ENCODE measurements at places on chromosomes 16 and 17.

- DNase-seq = no peak
Observed at GRCh38 chr16:11428623-11428953, 83.3 kb downstream of the RMI2 start.

DNA sequence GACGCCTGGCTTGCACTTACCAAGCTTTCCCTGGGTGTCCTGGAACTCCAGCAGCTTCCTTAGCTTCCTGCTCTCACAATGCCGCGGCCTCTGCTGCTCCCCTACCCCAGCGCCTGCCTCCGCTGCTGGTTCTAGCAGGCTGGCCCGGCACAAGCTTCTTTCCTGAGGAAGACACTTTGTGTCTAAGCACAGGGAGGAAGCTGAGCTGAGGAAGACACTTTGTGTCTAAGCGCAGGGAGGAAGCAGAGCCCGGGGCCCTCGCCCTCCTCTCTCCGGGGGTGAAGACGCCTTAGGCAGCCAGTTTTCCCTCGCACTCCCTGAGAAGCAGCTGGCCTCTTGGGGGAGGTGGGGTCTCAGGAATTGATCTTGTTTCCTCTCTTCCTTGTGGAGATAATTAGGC lies 64.9 kb downstream of the PLD6 start:
- no peak for DNase-seq

DNA sequence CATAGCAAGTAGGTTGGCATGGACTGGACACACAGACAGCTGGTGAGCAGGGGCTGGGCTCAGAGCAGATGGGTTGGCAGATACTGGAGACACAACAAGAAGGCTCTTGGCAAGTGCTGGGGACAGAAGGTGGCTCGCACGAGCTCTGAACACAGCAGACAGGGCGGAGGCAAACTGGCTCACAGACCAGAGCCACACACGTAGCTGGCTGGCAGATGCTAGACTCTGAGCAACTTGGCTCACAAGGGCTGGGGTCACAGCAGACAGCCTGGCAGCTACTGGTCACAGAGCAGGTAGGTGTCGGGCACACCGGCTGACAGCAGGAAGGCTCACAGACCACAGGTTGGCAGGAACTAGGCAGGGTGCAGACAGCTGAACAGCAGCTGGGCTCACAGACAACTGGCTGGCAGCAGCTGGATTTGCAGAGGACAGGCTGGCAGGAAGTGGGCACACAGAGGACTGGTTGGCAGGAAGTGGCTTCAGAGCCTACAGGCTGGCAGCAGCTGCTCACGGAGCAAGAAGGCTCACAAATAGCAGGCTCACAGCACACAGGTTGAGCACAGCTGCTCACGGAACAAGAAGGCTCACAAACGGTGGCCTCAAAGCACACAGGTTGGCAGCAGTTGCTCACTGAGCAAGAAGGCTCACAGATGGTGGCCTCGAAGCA lies 725 bp downstream of the KRTAP16-1 start:
- no peak for DNase-seq

GRCh38 chr17:31907342-31907962 lies 5.9 kb upstream of the UTP6 start:
- DNase-seq = peak; percentile 24

GRCh38 chr16:82481455-82481854 lies 145.3 kb upstream of the CDH13 start:
- no peak for DNase-seq

GRCh38 chr16:81738783-81739496 lies 40.2 kb upstream of the PLCG2 start:
- DNase-seq = no peak

- no peak for DNase-seq
Observed at GRCh38 chr17:15970500-15970899, 25.6 kb downstream of the ADORA2B start.

GRCh38 chr17:80267391-80267790 lies 6.7 kb downstream of the RNF213 start:
- no peak for DNase-seq

- DNase-seq = no peak
Observed at GRCh38 chr16:14462811-14463210, 167.2 kb downstream of the PARN start.

- DNase-seq = no peak
Observed at GRCh38 chr17:7852919-7853690, 1.8 kb upstream of the TMEM88 start.

GRCh38 chr16:79007614-79008013 lies 592.9 kb downstream of the MAF start:
- no peak for DNase-seq

DNA sequence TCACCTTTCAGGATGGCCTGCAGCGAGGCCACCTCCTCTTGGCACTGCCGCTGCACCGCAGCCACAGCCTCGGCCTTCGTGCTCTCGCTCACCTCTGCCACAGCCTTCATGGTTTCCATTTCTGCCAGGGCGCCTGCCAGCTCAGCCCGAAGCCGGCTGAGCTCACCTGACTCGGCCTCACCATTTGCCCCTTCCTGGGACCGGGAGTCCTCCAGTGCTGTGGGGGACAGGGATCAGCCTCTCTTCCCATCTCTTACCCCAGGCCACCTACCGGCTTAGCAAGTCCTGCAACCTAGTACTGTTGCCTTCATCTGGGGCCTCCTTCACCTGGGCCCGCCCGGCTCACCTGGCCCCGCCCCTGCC lies 658 bp downstream of the RABEP2 start:
- no peak for DNase-seq

- no peak for DNase-seq
Observed at GRCh38 chr17:77501101-77501566, 360.4 kb downstream of the SEC14L1 start.

DNA sequence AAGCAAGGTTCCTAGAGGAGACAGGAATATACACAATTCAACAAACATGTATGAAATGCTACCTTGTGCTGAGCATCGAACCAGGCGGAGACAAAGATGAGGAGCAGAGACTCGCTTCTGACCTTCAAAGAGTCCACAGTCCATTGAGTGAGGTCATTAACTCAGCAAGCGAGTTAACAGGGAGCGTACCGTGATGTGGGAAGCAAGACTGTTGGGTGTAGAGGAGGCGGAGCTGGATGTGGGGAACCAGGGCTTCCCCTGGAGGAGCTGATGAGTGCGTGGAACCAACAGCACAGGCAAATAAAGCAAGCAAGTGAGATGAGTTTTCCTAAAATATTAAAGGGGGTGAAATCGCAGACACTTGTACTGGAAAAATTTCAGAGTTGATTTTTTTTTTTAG lies 65.0 kb downstream of the NXN start:
- DNase-seq = no peak

DNA sequence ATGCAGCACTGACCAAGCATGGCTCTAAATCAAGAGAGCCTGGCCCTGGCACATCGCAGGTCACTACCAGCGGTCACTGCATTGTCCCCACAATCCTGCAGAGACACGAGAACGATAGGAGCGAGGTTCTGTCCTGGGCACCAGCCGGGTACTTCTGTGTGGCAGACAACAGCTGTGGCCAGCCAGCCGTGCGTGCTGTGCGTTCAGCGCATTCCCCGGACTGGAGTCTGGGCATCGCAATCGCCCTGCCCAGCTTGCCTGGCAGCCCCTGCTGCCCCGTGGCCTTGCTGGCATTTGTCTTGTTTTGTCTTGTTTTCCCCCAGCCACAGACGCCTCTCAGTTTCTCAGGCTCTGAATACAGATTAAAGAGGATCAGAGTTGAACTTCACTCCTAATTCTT lies 33.9 kb downstream of the COTL1 start:
- DNase-seq = no peak

- no peak for DNase-seq
Observed at GRCh38 chr17:17692353-17693252, 11.3 kb downstream of the RAI1 start.

GRCh38 chr16:29876594-29877249 lies 13.7 kb upstream of the CDIPT start:
- DNase-seq = no peak

DNA sequence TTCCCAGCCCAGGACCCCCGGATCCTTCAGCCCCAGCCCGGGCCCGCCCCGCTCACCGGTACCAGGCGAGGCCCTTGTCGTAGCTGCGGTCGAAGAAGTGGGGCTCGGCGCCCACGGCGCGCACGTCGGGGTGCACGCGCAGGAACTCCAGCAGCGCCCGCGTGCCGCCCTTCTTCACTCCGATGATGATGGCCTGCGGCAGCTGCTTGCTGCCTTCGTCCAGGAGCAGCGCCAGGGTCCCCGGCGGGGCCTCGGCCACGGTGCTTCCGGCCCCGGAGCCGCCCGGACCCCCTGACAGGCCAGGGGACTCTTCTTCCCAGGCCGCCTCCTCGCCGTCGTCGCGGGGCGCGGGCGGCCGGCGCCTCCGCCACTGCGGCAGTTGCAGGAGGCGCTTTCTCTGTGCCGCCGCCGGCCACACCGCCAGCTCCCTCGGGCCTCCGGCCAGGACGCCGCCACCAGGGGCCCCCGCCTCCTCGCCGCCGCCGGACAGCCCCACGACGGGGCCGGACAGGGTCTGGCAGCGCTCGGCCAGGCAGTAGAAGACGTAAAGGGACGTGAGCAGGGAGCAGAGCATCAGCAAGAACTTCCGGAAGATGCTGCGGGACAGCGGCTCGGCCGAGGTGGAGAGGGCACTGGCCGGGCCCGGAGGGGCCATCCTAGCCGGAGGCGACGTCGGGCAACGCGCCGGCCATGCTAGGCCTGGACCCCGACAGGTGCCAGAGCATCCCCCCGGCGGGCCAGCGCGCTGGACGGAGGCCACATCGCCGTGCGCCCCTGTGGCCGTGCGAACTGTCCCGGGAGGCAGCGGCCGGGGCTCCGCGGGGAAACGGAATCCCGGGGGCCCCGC lies 1.0 kb downstream of the HS3ST3A1 start:
- no peak for DNase-seq

DNA sequence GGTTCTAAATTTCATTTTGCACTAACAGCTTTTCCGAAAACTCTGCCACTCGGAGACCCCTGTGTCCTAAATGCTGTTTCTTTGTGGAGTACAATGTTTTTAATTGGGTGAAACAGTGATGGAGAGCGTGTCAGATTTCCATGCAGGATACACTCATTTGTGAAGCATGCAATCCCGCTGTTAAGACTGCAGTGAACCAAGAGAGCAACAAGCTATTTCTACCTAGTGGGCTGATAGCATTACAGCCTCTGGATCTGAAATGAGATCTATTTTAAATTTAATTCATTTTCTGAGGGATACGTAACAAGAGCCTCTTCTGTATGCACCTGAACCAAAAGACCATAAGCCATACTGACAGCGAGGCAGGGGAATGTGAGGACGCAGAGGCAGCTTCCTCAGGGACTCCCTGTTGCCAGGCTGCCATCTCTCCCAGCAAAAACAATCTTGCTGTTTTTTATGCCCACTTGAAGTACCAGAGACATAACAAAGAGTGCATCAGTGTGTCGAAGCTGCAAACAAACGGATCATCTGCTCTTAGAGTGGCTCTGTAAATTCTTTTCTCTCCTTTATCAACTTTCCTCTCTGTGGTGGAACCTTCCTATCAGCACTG lies 199.9 kb upstream of the COX10 start:
- DNase-seq = no peak

DNA sequence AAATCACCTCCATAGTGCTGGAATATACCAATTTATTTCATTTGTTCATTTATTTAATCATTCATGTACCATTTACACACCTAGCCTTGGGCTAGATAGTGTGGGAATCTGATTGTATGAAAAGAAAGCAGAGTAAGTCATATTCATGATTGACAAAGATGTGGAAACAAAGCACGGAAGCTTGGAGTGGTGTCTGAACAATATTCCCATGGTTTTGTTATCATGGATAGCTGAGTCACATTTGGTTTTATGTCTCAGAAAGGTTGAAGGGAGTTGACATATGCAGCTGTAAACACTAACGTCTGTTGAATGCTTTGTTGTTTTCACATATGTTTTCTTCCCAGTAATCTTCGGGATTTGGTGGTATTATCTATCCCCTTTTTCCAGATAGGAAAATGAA lies 76.6 kb downstream of the MAP2K4 start:
- DNase-seq = no peak

DNA sequence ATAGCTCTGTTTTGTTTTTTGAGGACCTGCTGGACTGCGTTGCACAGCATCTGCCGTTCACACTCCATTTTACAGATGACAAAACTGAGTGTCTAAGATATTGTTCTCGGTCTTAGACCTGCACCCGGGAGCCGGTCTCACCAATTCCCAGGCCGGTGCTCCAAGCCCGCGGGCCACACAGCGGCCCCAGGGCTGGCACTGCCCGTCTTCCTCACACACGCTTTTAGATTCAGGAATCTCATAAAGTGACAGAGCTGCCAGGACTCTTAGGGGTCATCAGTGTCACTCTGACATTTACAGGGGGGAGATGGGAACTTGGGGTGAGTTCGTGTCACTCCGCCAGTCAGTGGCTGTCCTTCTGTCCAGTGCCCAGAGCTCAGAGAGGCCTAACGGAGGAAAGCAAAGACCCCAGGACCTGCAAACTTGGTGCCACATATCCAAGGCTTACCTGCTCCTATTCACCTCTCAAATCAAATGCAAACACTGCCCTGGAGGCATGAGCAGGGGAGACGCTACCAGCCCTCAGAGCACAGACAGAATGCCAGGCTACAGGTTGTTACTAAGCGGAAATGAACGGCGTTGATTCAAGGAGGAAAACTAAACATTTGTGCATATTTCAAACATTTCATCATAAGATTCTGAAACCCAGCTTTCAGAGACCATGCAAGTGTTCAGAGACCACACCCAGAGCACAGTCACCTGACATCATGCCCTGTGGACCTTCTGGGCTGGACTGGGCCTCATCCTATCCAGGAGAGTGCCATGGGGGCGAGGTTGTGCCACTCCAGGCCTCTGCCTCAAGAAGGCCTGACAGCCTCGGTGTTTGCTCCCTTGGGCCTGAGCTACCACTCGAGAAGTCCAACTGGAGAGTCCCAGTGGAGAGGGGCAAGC lies 29.5 kb downstream of the TNFRSF13B start:
- no peak for DNase-seq

GRCh38 chr17:68100000-68100641 lies 64.6 kb downstream of the KPNA2 start:
- no peak for DNase-seq

DNA sequence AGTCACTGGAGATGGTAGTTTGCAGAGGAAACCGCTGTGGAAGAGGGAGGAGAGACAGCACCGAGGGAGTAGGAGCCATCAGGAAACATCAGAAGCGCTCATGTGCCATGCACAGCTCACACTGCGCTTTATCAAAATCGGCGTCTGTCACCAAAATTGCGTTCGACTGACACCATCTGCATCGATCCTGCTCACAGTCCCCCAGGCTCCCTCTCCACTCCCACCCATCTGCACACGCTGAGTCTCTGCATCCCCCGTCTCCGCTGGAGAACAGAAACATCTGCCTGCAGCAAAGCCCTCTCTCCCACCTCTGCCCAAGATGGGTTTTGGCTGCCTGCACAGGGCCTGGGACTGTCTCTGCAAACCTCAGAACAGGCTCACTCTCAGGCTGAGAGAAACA lies 187.5 kb upstream of the RPL38 start:
- DNase-seq = no peak

GRCh38 chr16:66365651-66366050 lies 840 bp upstream of the CDH5 start:
- no peak for DNase-seq
